ENCODE measurements at places on chromosomes 6 and 20. TPM values are rescaled to one million over a fixed set of nuclear protein-coding genes. Genes with fewer than 3 reads are reported as not detected.

GRCh38 chr20:47365023-47365764 lies 8.7 kb upstream of the ZMYND8 start:
- DNase-seq, result no peak

DNA sequence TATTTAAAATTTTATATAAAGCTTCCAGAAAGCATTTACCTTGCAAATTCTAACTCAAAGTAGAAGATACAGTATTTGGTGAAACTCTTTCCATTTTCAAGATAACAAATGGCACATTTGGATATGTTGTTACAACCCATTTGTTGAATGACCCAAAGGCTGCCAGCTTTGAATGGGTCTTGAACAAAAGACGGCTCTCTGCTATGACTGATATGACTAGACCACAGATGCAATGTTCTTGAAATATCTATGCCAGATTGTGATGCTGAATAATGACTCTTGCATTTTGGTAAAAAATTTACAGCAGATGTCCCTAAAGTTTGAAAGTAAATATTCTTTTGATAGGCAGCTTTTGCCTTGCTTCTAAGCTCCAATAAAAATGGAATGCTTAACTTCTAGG lies 99.6 kb downstream of the HTR1B start:
- no peak for DNase-seq

GRCh38 chr6:109454496-109455436 lies 806 bp downstream of the MICAL1 start:
- no peak for DNase-seq

DNA sequence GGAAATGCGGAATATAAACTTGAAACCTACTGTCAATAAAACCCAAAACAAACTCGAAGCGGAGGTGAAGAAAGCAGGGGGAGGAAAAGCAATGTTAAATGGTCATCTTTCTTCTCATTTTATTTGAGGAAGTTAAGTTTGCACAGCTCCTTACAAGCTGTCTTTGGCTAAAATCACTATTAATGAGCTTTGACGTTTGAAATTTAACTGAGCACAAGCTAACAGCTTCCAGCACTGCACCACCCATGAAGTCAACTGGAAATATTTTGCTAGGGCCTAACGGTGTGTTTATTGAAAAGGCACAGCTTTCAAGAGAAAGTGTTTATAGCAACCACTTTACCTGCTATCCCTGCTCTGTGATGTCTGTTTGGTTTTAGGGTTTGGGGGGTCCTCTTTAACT lies 103.8 kb downstream of the PKHD1 start:
- no peak for DNase-seq

GRCh38 chr20:35845561-35845960 lies 73.7 kb downstream of the PHF20 start:
- DNase-seq, result no peak

- DNase-seq, result no peak
Measured at GRCh38 chr6:139730340-139730974, 356.0 kb upstream of the CITED2 start.

- DNase-seq, result no peak
Measured at GRCh38 chr6:168181316-168181715, 102.3 kb upstream of the FRMD1 start.

DNA sequence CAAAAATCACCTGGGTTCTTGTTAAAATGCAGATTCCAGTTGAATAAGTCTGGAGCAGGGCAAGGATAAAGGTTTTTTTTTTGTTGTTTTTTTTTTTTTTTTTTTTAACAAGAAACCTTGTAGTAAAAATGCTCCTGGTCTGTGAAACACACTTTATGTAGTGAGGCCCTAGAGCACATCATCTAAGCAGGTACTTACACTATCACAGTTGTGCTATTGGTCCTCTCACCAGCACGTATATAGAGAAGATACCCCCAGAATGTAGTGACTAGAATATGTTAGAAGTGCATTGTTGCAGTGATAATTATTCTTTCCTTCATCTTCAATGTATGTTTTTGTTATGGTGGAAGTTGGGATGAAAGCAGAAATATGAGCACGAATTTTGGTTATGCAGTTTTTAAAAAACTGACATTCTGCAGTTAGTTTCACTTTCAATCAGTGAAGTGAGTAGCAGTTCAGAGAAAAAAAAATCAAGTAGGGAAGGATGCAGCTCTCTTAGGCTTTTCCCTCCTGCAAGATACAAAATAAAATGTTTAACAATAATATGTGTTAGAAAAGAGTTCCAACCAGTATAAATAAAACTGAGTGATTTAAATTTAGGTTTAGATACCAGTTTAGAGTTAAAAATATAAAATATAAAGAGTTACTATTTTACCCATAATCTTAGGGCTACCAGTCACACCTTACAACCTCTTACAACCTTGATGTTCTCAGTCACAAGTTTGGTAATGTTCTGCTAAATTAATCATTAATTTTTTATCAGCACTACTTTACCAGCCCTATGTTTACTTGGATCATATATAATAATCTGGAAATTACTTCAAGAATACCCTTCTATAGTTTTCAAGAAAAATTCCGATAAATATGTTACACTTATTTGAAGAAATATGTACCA lies 9.2 kb upstream of the DEFB113 start:
- no peak for DNase-seq

DNA sequence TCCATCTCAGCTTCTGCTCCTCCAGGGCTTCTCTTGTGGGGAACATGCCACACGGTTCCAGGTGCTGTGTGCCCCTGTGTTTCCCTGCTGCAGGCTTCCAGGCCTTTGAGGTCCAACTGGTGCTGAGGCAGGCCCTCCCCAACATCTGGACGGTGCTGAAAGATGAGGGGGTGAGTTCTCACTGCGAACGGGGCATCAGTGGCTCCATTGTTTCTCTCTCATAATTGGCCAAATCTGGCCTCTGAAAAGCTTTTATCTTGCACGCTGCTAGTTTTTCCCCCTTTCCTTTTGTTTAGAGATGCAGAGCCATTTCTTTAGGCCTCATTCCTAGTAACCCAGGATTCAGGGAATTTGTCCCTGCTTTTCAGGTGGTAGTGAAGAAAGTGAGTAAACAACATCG lies 8.6 kb downstream of the PNLDC1 start:
- DNase-seq, result no peak

GRCh38 chr6:38783443-38784228 lies 68.5 kb downstream of the DNAH8 start:
- DNase-seq, result no peak

GHRH gene
- not detected for total RNA-seq

SH3BGRL2 gene
- 26.3 TPM for total RNA-seq

CCN5 gene
- not detected for total RNA-seq

LY6G6C gene
- total RNA-seq, result not detected

CARMIL1 gene
- 8.2 TPM for total RNA-seq

SLC13A3 gene
- 0.04 TPM for total RNA-seq
